ENCODE measurements at places on chromosomes 2 and 18. TPM values are rescaled to one million over a fixed set of nuclear protein-coding genes. Genes with fewer than 3 reads are reported as not detected.

The KIF1A gene
- total RNA-seq: 0.73 TPM

The SLC11A1 gene
- total RNA-seq: 0.26 TPM

The UGT1A8 gene
- not detected for total RNA-seq

The RAPGEF4 gene
- 0.29 TPM for total RNA-seq

The UGT1A10 gene
- not detected for total RNA-seq

Measured in A549 treated with Mapracorat at 1 μM for 4 hours (cell line).